ENCODE measurements at places on chromosomes 11 and 22.

- peak; percentile 10 for DNase-seq
Measured at GRCh38 chr11:119641983-119642745, 86.8 kb downstream of the NECTIN1 start.

DNA sequence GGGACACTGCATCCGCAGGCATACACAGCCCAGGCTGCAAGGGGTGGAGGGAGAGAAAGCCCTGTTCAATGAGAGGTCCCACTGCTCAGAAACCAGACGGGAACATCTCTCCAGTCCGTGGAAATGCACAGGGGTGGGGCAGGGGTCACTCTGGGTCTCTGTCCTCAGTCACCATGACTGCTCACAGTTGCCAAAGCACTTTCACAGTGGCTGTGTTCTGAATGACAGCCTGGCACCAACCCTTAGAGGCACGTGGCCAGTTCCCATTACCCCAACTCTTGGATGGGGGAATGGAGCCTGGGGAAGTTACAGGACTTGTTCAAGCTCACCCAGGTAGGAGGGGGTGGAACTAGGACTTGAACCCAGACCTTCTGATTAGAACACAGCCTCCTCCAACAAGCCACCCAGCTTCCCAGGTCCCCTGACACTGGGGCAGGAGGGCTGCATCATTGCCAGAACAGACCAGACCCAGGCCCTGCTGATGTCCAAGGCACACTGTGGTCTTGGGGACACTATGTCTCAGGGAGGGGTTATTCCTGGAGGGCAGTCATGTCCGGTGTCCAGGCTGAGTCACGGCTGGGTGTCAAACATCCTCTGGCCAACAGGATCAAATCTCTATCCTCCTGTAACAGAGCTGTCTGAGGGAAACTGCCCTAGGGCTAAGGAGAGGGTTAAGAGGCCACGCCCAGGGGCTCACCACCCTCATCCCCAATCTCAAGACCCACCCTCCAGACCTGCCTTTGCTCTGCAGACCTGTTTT, 8.2 kb downstream of the ZNF70 start:
- no peak for DNase-seq

GRCh38 chr11:134405841-134406240, 6.2 kb downstream of the B3GAT1 start:
- no peak for DNase-seq

- DNase-seq: no peak
Measured at GRCh38 chr11:84947970-84948580, 679.1 kb downstream of the DLG2 start.

DNA sequence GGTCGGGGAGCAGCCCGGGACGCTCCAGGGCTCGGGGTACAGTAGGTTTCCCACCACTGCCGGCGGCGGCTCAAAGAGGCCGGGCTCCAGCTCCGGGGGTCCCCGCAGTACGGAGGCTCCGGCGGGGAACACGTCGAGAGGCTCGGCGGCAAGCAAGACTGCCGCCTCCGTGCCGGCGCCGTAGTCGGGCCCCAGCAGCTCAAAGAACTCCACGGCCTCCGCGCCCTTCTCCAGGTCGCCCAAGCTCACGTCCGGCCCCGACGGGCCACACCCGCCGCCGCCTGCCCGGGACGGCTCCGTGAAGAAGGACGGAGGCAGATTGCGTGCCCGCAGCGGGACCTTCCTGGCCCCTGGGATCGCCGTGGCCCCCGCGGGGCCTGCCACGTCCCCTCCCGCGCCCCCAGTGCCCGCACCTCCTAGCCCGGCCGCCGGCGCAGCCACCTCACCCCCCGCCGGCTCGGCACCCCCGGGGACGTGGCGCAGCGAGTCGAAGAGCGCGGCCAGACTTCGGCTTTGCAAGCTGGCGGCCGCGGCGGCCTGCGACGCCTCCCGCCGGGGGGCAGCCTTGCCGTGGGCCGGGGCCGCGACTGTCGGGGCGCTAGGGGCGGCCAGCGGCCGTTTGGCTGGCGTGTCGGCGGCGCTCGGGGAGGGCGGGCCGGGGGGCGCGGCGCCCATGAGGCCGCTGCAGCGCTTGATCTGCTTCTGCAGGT, 775 bp downstream of the FAM181B start:
- DNase-seq: no peak

GRCh38 chr11:45459491-45459890, 173.3 kb upstream of the SYT13 start:
- no peak for DNase-seq

- no peak for DNase-seq
Measured at GRCh38 chr11:122778148-122778547, 60.2 kb upstream of the CRTAM start.

GRCh38 chr11:99592266-99592665, 571.5 kb downstream of the CNTN5 start:
- DNase-seq: no peak

DNA sequence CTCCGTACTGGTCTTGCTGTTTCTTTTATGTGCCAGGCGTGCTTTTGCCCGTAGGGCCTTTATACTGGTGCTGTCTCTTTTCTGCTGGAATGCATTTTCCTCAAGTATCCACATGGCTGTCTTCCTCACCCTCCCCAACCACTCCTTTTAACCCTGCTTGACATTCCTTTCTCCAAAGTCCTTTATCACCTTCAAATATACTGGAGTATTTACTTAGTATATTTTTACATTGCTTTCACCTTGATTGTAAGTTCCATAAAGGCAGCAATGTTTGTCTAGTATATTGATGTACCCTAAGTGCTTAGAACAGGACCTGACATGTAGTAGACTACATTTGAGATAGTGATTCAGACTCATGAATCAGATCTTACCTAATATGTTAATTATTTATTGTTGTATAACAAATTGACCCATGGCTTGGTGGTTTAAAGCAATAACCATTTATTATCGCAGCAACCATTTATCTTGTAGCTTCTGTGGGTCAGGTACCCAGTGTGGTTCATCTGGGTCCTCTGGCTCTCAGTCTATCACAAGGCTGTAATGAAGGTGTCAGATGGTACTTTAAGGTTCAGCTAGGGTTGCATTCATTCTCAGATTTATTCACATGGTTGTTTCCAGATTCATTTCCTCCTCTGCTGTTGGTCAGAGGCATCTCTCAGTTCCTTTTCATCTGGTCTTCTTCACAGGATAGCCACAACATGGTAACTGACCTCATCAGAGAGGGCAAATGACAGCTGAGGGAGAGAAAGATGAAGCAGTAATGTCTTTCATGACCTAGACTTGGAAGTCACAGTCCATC, 34.2 kb downstream of the DDX10 start:
- peak; percentile 11 for DNase-seq

DNA sequence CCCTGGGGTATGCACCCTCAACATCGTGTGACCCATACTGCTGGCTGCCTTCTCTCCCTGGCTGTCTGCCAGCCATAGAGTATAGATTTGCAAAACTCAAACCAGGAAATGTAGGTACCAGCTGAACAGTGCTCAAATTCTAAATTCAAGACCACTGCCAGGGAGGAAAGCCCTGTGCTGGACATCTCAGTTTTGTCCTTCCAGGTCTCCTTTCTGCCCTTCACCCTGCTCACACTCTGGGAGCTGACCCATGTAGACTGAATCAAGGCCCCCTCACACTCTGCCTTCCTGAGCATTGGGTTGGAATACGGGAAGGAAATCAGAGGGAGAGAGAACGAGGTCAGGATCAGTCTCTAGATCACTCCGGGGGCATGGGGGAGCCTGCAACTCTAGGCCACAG, 12.4 kb upstream of the DRD2 start:
- DNase-seq: no peak

DNA sequence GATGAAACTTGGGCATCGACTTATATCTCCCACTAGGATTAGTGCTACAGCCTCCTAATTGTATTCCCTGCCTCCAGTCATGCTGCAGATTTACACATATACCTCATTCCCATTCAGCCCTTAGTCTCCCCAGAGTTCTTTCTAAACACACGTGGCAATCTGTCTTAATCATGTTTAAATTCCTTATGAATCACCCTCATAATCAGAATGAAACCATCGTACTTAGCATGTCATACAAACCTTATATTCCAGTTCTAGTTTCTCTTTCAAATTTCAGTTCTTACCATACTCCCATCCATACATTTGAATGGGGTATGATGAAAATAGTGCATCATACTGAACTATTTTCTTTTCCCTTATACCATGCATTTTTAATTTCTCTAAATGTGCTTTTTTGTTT, 6.0 kb upstream of the OR10A2 start:
- no peak for DNase-seq

- no peak for DNase-seq
Measured at GRCh38 chr11:75267171-75267970, 26.8 kb downstream of the TPBGL start.

DNA sequence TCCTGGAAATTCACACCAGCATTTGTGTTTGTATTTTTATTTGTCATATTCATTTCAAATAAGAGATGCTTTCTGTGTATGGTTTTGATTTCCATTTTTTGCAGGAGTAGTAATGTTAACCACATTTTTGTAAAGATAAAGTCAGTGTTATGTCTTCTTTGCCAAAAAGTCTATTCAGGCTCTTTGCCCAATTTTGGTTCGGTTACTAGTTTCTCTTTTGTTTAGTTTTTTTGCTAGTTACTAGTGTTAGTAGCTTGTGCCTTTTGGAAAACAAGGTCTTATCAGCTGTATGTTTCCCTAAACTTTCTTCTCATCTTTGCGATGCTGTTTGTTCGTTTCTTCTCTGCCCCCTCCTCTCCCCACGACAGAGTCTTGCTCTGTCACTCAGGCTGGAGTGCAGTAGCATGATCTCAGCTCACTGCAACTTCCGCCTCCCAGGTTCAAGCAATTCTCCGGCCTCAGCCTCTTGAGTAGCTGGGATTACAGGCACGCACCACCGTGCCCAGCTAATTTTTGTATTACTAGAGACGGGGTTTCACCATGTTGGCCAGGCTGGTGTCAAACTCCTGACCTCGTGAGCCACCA, 112.3 kb upstream of the GRK3 start:
- no peak for DNase-seq

DNA sequence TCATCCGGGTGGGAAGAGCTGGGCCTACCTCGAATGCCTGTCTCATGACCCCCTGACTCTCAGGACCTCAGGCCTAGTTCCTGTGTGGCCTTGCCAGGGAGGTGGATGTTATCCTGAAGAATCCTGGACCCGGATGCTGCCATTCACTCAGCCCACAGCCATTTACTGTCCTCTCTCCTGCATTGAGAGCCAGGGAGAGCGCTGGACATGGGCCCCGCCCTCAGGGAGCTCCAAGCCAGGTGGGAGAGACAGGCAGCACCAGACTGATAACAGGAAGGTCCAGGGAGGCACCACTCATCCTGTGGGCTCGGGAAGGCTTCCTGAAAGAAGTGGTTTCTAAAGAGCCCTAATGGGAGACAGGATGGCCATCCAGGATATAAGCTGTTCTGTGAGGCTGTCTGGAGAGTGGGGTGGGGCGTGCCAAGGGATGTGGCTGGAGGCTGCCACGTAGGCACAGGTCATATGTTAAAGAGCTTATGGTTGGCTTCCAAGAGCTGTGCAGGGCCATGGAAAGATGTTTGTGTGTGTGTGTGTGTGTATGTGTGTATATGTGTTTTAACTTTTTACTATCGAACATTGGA, 8.6 kb downstream of the SERPINH1 start:
- no peak for DNase-seq

- DNase-seq: peak; percentile 59
Measured at GRCh38 chr11:117817368-117818040, 7.0 kb downstream of the FXYD2 start.

DNA sequence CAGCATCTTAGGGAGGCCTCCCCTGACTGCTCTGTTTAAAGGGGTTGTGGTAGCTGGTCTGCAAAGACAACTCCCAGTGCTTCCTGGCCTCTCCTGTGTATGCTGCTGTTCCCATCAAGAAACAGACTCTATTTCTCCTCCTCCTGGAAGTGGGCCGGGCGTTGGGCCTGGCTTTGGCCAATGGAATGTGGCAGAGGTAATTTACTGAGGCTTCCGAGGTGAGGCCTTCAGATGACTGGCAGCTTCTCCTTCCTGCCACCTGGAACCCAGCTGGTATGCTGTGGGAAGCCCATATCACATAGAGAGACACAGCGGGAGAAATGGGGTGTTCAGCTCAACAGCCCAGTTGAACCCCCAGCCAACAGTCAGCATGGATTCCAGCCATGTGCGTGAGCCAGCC, 25.1 kb upstream of the EIF3D start:
- no peak for DNase-seq

- no peak for DNase-seq
Measured at GRCh38 chr11:8336356-8337129, 72.9 kb upstream of the LMO1 start.

GRCh38 chr11:76033699-76034098, 172.6 kb downstream of the WNT11 start:
- DNase-seq: no peak

DNA sequence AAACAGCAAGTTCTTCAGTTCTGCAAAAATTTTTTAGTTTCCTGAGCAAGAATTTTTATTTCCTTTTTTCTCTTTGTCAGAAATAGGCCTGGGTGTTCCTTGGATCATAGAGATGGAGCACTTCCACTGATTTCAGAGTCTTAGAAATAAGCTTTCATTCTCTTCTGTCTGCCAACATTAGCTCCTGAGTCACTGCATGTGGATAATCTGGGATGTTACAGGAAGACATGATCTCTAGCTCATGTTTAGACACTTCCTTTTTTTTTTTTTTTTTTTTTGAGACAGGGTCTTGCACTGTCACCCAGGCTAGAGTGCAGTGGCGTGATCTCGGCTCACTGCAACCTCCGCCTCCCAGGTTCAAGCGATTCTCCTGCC, 13.2 kb upstream of the TMEM218 start:
- no peak for DNase-seq

DNA sequence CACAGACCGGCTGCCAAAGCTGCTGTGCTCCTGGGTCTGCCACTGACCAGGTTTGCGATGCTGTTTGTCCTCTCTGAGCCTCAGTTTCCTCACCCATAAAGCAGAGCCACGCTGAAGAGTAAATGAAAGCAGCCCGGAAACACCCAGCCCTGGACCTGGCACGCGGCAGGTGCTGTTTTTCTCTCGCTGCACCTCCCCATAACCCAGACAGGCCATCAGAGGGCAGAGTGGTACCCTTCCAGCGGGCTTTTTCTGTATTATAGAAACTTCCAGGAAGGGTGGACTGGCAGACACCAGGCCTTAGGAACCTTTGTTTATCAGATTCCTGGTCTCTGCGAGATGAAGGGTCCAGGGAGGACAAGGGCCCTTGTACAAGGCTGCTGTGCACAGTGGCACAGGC, 17.9 kb upstream of the FGF19 start:
- no peak for DNase-seq

Data from NCI-H510A (cell line).